DMS79 (cell line): ENCODE measurements at places on chromosomes 13 and 19.

DNA sequence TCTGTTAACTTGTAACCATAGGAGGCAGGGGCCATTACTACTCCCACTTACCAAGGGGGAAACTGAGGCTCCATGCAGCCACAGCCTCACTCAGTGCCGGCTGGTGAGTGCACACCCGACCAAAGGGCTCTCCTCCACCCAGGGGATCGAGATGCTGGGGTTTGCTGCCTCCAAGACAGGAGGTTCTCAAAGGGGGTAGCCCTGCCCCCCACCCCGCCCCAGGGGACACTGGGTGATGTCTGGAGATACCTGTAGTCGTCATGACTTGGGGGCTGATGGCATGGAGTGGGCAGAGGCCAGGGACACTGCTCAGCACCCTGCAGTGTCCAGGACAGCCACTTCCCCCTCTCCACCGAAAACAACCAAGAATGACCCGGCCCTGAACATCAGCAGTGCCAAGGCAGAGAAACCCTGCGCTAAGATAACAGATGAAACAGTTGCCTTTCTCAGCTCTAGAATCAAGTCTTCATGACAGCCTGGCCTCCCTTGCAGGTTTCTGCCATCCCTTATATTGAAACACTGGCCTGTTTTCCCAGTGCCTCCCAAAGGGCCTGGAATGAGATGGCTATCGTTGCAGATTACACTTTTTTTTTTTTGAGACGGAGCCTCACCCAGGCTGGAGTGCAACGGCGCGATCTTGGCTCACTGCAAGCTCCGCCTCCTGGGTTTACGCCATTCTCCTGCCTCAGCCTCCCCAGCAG is 3.3 kb downstream of the REEP6 start:
- DNase-seq = no peak

- no peak for DNase-seq
Observed at GRCh38 chr13:32609428-32609827, 23.2 kb downstream of the PDS5B start.

- DNase-seq = peak; percentile 77
Observed at GRCh38 chr19:45809643-45810159, 5.4 kb downstream of the RSPH6A start.

- DNase-seq = no peak
Observed at GRCh38 chr19:41876847-41877832, at the start of gene CD79A. Gene CD79A (plus strand): TSS chr19:41877279. CDS start chr19:41877305, 26 bp downstream.

GRCh38 chr13:62850331-62850730 is 1434.7 kb upstream of the PCDH20 start:
- no peak for DNase-seq

GRCh38 chr19:11797491-11797890 is 832 bp upstream of the ZNF491 start:
- DNase-seq = peak; percentile 95

DNA sequence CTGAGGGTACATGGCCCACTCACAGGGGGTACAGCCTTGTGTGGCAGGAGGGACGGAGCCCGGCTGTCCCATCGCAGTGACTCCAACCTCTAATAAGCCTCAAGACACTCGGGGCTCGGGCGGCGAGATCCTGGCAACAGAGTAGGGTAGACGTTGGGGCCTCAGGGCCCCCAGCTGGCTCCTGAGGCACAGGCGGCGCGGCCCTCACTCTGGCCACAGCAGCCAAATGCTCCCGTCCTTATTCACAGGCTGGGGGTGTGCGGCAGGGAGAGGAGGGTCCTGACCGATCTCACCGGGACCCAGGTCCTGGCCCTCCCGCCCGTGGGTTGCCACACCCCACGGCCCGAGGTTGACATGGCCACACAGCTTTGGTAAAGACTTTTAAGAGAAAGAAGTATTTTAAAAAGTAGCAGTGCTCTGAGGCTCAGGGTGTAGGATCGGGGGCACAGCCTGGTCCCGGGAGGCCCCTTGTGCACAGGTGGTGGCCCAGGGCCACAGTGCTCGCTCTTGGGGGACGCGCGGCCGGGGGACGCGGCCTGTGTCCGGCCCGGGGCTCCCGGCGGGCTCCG is 7.6 kb downstream of the SLC39A3 start:
- DNase-seq = no peak

DNA sequence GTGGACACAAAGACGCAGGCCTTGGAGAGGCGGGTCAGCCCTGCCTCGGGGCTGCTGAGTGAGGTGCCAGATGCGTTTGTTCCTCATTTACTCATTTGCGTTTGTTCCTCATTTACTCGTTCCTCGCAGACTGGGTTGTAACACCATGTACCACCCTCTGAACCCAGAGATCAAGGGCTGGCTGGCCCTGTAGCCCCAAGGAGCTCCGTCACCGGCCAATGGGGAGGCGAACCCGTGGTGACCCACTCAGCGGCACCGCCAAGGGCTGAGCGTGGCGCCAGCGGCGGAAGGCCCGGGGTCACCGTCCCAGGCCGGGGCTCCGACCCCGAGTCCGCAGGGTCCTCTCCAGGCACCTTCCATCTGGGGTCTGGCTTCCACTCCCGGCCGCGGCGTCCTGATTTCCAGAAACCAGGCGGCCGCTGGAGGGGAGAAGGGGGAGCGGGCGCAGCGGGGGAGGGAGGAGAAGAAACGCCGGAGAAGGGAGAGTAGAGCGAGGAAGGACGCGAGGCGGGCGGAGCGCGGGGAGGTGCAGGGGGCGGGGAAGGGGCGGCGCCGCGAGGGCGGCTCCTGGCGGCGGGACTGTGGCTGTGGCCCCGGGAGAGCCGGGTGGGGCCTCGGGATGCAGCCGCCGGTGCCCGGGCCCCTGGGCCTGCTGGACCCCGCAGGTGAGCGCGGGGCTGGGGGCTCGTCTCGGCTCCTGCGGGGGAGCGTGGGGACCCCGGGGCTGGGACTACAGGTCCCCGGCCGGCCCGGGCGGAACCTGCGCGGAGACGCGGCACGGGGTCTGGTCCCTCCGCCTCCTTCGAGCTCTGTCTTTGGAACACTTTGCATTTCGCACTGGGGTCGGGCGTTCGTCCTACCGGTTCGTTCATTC is at the start of gene TMEM255B:
TMEM255B (plus strand) TSS at position 576 of the 874 bp plus-strand sequence; CDS start at position 620, 44 bp downstream.
- DNase-seq = peak; percentile 74

DNA sequence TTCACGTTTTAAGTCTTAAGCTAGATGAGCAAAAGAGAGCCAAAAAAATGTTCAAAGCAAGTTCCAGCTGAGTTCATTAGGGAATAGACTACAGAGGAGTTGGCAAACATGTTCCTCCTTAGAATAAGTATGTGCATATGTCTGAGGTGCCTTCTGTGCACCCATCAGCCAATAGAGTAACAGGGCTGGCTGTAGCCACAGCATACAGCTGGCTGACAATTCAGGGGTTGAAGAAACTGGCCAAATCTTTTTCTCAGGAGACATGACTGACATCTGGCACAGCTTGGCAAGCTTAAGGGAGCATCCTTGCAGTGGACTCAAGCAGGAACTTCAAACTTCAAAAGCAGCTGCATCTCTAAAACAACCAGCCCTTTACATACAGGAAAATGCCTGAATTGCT is 414.8 kb upstream of the PCDH20 start:
- DNase-seq = no peak

- peak; percentile 95 for DNase-seq
Observed at GRCh38 chr19:9309974-9310446, 372 bp upstream of the ZNF699 start.

DNA sequence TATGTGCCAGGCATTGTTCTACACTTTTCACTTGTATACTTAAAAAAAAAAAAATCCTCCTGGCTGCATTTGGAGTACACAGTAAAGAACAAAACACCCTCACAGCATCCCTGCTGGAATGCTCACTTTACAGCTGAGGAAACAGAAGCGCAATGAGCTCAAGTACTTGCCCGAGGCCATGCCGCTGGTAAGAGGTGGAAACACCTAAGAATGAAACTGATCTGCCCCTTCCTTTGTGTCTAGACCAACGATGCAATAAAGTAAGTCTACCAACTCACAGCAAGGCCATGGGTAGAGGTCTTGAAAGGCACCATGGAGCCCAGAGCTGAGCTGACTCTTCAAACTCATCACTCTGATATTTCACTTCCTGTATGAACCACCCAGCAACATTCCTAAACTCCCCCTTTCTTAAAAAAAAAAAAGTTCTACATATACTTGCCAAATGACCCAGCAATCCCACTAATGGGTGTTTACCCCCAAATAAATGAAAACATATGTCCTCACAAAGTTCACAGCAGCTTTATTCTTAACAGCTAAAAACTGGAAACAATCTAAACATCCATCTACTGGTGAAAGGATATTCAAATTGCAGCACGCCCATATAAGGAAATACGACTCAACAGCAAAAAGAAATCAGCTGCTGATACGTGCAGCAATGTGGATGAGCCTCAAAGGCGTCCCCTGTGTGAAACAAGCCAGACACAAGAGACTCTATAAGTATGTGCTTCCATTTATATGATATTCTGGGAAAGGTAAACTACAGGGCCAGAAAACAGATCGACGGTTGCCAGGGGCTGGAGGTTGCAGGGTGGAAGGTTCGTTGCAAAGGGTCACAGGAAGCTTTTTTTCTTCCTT is 236.6 kb upstream of the MAB21L1 start:
- no peak for DNase-seq

DNA sequence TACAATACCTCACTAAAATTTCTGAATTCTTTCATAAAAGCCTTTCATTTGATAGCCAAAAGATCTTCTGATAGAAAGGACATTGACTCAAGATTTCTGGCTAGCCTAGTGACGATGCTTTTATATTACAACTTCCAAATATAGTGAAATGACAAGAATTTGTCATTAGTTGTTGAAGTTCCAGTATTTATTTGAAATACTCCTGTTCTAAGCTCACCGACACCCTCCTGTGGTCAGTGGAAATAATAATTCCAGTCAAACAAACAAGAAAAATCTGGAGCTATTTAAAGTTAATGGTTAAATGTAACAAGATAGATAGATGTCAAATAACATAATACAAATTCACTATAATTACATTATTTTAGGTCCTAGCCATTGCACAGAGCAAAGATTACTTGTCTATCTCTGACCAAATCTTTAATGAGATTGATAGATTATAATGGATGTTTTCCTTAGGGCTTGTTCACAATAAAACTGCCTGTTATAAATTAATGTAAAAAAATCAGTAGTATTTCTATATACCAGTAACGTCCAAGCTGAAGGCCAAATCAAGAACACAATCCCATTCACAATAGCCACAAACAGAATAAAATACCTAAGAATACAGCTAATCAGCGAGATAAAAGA is 195.5 kb downstream of the RGCC start:
- DNase-seq = no peak

GRCh38 chr19:27748551-27749152 is 1464.3 kb downstream of the UQCRFS1 start:
- no peak for DNase-seq

DNA sequence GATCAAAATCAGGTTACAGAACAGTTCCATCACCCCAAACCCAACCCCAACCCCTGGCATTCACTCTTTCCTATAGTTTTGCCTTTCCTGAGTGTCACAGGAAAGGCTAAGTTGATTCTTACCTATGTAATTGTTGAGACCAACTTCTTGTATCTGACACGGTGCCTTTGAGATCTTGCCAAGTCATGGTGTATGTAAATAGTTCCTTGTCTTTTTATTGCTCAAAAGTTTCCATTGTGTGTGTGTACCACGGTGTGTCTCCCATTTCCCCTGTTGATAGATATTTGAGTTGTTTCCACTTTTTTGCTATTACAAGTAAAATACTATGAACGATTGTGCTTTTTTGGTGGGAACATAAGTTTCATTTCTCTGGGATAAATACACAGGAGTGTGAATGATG is 3.3 kb upstream of the IGFL2 start:
- no peak for DNase-seq

- DNase-seq = no peak
Observed at GRCh38 chr19:35305181-35305580, 13.2 kb downstream of the MAG start.

DNA sequence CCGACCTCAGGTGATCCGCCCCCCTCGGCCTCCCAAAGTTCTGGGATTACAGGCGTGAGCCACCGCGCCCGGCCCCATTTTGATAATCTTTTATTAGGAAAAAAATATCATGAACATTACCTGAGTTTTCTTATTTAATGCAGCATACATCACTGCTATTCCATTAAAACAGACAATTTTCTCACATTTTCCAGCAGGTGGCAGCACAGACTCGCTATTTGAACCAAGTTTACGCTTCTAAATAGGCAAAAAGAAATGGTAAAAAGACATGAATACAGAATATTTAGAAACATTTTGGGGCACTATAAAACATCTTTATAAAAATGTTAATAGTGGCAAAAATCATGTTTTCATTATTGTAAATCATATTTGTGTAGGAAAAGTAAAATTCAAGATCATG is 903.1 kb downstream of the SLITRK6 start:
- DNase-seq = no peak

DNA sequence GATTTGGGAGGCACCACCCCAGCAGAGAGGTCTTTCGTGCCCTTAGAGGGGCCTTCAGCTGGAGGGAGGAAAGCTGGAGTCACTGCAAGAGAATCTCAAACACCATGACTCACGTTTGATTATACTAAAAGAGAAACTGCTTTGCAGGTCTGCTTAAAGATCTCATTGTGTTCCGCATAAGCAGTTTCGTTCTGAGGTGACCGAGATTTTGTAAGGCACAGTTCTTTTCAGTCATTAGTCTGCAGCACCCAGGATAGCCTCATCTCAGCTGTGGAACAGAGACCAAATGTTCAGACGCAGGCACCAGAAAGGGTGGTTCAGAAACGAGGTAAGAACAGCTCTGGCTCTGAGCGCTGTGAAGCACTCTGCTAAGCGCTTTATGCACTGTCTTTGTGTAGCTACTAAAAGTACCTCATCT is 71.2 kb upstream of the GTF3A start:
- DNase-seq = no peak

DNA sequence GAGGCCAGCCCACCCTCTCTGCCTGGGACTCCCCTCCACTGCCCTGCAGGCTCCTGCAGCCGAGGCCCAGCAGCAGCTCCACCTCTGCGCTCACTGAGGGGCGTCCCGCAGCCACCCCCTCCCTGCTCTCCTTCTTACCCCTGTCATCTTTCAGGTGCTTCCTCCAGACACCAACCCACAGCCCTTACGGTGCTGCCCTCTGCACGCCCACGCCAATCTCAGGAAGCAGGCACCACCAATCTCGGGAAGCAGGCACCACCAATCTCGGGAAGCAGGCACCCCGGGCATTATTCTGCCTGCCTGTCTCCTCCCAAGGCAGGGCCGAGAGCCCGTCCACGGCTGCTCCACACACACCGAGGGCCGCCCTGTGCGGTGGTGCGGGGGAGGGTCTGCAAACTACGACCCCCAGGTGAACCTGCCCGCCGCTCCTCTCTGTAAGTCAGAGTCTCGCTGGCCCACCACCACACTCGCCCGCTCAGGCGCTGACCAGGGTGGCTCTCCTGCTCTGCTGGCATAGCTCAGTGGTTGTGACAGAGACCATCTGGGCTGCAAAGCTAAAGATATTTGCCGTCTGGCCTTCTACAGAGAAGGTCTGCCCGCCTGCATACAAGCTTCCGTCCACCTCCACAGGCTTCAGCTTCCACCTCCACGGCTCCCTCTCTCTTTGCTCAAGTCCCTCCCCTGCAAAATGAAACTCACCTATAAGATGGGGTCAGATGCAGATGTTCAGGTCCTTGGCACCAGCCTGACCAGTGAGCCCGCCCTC is 2.9 kb downstream of the LSM7 start:
- DNase-seq = no peak

DNA sequence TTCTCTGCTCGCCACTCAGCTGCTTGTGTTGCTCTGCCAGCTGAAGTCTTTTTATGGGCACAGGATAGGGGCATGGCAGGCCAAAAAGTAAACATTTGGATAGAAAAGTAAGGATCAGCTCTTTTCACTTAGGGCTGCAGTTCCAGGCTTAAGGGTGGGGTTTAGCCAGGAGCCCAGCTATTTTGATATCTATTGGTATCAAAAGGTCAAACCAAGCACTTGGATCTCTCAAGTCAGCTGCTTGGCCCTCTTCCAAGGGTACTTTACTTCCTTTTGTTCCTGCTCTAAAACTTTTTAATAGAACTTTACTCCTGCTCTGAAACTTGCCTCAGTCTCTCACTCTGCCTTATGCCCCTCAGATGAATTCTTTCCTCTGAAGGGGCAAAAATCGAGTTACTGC is 55.7 kb upstream of the ABCC4 start:
- DNase-seq = no peak
